ENCODE measurements at places on chromosomes 3 and 15.
A peak's percentile ranks its signal among the peaks of the same experiment; 100 is the strongest.

- DNase-seq: no peak
Observed at GRCh38 chr3:145952536-145952935, 208.4 kb downstream of the PLOD2 start.

DNA sequence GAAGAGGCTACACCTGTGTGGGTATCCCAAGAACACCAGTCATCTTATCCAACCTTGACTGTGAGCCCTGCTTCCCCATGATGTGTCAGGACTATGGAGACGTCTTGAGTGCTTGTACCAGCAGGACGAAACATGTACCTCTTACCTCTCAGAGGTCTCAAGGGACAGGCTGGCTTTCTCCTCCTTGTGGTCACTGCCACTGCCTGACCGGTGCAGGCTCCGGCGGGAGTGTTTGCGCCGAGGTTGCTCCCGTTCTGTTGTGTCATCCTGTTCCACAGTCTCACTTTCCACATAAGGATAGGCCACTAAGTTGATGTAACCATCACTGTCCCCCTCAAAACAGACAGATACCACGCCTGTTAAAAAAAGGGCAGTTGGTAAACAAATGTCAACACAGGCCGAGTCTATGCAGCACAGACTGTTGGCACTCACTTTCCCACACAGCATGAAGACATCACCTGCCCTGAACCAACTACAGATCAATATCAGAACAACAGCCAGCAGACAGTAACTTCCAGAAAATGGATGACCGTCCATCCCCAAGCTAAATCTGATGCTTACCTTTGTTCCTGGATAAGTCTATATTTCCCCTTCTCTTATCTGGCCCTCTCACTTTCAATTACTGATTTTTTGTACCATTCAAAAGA, 14.4 kb upstream of the GMPPB start:
- no peak for DNase-seq

DNA sequence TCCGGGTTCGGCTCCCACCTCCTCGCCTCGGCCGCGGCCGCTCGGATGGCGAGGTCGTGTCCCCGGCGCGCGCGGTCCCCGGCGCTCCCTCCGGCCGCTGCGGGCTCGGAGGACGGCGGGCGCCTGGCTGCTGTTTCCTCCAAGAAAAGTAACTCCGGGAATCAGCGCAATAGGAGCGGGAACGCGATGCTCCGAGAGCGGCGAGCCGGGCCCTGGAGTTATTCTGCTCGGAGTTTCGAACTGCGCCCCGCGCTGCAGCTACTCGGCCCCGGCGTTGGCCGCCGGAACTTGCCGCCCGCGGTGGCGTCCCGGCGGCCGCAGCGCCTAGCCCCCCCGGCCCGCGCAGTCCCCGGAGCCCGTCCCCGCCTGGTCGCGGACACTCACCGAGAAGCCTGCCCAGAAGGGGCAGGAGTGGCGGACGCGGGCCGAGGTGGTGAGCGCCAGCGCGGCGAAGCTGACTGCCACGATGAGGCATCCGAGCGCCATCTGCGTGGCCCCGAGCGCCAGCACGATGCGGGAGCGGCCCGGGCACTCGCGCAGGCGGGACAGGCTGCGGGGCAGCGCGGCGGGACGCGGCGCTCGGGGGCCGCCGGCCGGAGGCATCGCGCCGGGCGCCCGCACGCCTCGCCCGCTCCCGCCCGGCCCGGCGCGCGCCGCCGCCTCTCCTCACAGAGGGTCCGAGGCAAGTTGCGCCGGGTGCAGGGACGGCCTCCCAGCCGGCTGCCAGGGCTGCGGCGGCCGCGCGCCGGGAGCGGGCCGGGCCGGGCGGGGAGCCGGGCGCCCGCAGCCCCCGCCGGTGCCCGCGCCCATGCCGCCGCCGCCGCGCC, 251.9 kb downstream of the TJP1 start:
- DNase-seq: no peak

GRCh38 chr3:13574798-13575451, 26.0 kb downstream of the FBLN2 start:
- DNase-seq: no peak

DNA sequence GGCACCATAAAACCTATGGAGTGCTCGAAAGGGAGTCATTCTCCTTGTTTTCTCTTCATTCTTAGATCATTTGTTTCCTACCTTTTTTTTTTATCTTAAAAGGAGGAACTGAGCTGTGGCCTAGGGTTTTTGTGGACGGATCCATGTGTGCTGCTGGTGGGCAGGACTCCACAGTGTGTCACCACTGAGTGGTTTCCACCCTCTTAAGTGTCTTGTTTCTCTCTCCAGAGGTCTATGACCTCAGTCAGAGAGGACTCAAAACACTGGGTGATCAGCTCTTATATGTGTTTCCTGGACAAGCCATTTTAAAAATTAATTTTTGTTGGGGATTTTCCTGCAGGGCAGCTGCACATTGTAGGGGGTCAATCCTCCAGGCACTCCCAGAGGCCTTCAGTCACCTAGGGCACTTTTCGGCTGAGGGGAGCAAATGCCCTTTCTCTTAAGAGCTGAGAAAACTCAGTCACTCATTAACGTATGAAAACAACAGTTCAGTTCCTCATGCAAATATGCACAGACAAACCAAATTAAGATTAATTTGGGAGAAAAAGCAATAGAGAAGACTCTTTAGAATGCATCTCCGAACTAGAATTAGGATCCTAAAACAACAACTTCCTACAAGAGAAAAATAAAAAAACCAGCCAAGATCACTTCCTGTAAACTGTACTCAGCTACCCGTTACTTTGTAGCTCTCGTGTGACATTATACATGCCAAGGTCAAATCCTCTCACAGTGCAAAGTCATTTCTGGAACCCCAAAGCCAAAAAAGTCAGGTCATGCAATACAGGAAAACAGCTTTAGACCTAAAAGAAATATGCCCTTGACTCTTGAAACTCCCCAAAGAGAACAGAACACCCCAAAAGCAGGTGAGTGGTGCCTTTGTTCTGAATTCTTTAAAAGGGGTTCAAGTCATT, 27.6 kb upstream of the FAM3D start:
- DNase-seq: no peak

- peak; percentile 62 for DNase-seq
Observed at GRCh38 chr3:9028134-9028533, 64.9 kb upstream of the RAD18 start.

DNA sequence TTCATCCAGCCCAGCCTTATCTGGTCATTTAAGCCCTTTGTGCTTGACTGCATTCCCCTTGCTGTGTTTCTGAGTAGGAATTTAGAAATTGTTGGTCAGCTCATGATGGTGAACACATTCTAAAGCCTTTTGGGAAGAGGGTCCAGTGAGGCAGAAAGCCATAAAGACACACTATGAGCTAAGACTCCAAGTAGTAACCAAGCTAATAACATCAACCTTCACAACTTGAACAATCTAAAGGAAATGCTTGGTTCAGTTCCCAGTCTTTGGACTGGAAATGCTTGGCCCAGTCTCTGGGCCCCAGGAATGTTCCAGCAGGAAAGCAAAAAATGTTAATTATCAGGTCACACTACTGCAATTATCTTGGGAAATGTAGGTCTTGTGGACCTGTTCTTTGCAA, 7.7 kb downstream of the PLSCR1 start:
- DNase-seq: no peak

DNA sequence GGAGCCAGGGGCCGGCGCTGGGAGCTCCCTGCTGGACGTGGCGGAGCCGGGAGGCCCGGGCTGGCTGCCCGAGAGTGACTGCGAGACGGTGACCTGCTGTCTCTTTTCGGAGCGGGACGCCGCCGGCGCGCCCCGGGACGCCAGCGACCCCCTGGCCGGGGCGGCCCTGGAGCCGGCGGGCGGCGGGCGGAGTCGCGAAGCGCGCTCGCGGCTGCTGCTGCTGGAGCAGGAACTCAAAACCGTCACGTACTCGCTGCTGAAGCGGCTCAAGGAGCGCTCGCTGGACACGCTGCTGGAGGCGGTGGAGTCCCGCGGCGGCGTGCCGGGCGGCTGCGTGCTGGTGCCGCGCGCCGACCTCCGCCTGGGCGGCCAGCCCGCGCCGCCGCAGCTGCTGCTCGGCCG, 1.5 kb downstream of the SMAD6 start:
- no peak for DNase-seq

- no peak for DNase-seq
Observed at GRCh38 chr3:39075910-39076309, 24.1 kb downstream of the WDR48 start.

GRCh38 chr3:188248036-188248561, 94.1 kb downstream of the LPP start:
- no peak for DNase-seq

DNA sequence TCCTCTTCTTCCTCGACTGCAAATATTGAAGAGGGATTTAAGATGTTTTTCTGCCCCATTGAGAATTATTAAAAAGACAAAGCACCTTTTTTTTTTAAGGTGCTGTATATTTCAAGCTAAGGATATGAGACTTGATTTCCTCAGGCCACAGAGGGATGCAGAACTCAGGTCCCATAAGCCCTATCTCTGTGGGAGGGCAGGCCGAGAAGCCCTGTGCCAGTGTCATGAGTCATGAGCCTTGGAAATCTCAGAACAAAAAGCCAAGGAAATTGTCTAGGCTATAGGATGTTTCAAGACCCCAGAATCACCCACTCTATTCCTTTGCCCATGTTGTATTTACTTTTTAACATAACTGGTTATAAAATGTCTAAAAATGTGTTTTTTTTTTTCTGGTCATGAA, 7.3 kb downstream of the ESYT3 start:
- no peak for DNase-seq
